ENCODE measurements at places on chromosomes 11 and 22. TPM values are rescaled to one million over a fixed set of nuclear protein-coding genes. Genes with fewer than 3 reads are reported as not detected.

DNA sequence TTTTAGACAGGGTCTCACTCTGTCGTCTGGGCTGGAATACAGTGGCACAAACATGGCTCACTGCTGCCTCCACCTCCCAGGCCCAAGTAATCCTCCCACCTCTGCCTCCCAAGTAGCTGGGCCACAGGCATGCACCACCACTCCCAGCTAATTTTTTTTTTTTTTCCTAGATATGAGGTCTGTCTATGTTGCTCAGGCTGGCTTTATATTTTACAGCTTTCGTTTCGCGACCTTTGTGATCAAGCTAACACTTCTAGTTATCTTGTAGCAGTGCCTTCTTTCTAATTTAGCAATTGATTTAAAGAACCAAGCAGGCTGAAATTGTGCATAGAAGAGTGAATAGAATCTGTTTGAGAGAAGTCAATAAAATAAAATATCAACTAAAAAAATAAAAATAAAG lies 11.3 kb downstream of the CKAP5 start:
- no peak for DNase-seq

GRCh38 chr11:43467958-43468357 lies 109.2 kb downstream of the TTC17 start:
- DNase-seq: no peak

PRG3 gene
- not detected for total RNA-seq

- DNase-seq: no peak
Observed at GRCh38 chr11:119012629-119013170, 5.4 kb downstream of the RPS25 start.

- no peak for DNase-seq
Observed at GRCh38 chr22:29475550-29475949, 4.5 kb upstream of the NEFH start.

FBXO3 gene
- 25.0 TPM for total RNA-seq

- no peak for DNase-seq
Observed at GRCh38 chr11:86463955-86464354, 89.3 kb downstream of the CCDC81 start.

- DNase-seq: no peak
Observed at GRCh38 chr22:19525666-19526065, 1.5 kb upstream of the CLDN5 start.

PDGFB gene
- 79.6 TPM for total RNA-seq

GRCh38 chr11:1852271-1852876 lies 510 bp upstream of the LSP1 start:
- DNase-seq: no peak

- DNase-seq: no peak
Observed at GRCh38 chr22:17443405-17444203, 74.3 kb downstream of the CECR2 start.

OR52I2 gene
- total RNA-seq: not detected

GRCh38 chr22:25869771-25870170 lies 127.8 kb downstream of the MYO18B start:
- DNase-seq: no peak

- DNase-seq: no peak
Observed at GRCh38 chr22:18090286-18090685, 12.5 kb downstream of the PEX26 start.

DNA sequence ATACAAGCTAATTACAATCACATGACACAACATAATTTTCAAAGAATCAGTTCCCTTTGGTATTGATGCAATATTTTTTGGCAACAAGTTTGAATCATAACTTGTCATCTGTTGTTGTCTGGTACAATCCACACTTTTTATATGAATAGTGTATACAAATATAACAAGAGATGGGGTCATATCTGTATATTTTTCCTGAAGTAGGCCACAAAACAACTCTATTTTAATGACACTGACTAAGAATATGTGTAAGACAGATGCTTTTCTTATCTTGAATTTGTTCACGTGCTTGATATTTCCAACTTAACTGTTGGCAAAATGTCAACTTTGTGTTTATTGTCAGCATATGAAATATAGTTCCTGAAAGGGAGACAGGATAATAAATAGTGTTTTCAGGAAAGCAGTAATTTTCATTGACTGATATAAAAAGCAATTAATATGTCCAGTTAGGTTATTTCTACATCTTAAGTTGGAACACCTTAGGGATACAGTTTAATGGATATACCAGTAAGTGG lies 27.9 kb downstream of the NOX4 start:
- no peak for DNase-seq

DNA sequence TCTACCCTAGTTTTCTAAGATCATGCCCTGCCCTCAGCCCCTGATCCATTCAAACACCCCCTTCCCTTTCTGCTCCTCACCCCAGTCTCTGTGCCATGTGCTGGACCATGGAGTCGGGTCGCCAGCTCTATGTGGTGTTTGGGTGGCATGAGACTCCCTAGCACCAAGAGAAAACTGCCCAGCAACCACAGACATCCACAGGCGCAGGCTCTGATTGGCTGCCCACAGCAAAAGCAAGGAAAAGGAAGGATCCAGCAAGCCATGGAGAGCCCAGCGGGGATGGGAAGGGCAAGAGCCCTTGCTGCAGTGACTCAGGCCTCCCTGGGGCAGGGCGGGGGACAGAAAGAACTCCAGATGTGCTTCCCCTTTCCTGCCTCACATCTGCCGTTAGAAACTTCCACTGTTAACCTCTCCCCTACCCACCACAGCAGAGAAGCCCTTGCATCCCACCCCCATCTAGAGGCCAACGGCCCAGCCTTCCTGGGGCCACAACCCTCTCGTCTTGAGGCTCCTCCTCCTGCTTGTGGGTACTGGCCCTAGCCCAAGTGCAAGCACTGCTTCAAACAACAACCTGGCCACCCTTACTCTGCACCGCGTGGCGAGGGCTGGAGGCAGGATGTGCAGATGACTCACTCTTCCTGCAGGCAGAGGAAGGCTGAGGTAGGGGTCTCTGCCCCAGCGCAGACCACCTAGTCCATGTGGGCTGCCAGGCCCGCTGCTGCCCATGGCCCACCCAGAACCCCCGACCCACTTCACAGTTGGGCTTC lies 9.7 kb upstream of the AHNAK start:
- DNase-seq: peak; percentile 84

GRCh38 chr22:39721206-39722031 lies 150.9 kb downstream of the CACNA1I start:
- no peak for DNase-seq

GRCh38 chr11:72971192-72971967 lies 157.2 kb downstream of the ATG16L2 start:
- DNase-seq: no peak

- no peak for DNase-seq
Observed at GRCh38 chr11:65058419-65059054, at the start of gene NAALADL1. Gene NAALADL1 (minus strand): TSS chr11:65058553. CDS start chr11:65058521, 32 bp downstream.

RCOR2 gene
- total RNA-seq: 4.8 TPM

- DNase-seq: no peak
Observed at GRCh38 chr22:19821523-19822300, 33.0 kb downstream of the GNB1L start.

GRCh38 chr11:82752801-82753200 lies 19.1 kb upstream of the FAM181B start:
- DNase-seq: no peak

DNA sequence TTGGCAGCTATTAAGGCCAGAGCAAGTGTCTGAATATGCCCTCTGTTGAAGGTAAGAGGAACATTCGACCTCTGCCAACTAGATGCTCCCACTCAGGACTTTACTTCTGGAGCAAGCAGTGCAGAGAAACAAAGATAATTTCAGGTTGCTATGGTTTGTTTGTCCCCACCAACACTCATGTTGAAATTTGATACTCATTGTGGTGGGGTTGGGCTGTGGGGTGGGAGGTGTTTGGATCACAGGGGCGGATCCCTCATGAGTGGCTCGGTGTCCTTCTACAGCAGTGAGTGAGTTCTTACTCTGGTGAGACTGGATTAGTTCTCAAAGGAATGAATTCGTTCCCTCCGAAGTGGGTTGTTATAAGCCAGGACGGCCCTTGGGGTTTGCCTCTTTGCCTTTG lies 12.0 kb downstream of the OR8A1 start:
- no peak for DNase-seq

DNA sequence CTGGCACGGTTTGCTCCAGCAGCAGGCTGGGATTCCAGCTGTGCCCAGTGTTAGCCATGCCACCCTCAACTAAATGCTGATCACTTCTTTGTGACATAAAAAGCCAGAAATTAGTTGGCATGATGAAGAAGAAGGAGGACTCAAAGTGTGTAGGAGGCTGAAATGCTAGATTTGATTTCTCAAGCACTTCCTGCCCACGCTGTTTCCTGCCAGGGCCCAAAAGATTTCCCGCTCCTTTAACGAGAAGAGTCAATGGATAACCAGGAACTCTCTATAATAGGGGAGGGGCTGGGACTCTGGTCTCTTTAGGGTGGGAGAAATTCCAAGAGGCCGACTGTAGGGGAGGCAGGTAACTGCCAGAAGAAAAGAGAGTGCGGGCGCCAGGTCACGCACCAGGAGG lies 26.4 kb downstream of the APOL3 start:
- DNase-seq: no peak

- DNase-seq: no peak
Observed at GRCh38 chr22:20064140-20064480, 15.9 kb upstream of the DGCR8 start.

CHEK2 gene
- total RNA-seq: 19.9 TPM

DNA sequence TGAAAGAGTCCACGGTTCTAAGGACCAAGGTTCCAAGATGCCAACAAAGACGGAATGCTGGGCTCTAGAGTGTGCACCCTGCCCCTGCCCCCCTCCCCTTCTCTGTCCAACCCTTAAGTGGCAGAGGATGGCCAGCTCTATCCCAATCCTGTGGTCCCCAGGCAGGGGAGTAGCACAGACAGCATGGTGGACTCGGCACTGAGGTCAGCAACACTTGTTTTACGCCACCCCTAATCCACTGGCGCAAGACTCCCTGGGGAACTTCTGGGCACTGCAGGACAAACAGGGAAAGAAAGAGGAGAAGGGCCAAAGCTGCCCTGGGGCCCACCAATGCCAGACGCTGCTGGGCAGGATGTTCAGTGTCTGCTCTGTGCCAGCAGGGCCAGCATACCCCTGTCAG lies 18.9 kb downstream of the GDPD5 start:
- DNase-seq: no peak

PAMR1 gene
- total RNA-seq: 0.22 TPM

DNA sequence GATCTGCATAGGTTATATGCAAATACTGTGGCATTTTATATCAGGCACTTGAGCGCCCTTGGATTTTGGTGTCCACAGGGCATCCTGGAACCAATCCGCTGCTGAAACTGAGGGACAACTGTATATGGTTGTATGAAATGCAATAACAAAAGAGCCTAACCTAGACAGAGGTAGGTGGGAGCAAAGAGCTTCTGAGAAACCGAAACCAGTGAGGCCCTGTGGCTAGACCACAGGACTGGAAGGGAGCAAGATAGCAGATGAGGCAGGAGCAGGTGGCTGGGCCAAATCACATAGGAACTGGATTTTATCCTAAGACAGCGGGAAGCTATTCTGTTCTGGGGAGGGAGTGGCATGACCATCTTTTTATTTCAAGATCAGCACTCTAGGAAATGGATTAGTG lies 30.1 kb downstream of the RCN1 start:
- no peak for DNase-seq

DNA sequence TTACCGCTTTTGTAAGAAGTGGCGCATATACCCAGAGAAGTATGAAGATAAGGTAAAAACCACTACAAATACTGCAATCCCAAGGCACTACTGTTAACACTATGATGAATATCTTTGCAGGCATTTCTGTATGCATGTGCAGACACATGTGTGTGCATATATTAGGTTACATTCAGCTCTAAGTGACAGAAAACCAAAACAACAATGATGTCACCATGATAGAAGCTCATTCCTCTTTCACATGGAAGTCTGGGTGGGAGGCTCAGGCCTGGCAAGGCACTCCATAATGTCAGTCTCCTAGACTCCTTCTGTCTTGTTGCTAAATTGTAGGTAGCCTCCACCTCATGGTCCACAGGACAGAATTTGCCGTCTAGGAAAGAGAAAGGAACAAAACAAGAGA lies 63.0 kb upstream of the SLC6A5 start:
- no peak for DNase-seq

CHST1 gene
- 0.65 TPM for total RNA-seq

- peak; percentile 3 for DNase-seq
Observed at GRCh38 chr11:131999084-131999483, 628.7 kb downstream of the NTM start.

DNA sequence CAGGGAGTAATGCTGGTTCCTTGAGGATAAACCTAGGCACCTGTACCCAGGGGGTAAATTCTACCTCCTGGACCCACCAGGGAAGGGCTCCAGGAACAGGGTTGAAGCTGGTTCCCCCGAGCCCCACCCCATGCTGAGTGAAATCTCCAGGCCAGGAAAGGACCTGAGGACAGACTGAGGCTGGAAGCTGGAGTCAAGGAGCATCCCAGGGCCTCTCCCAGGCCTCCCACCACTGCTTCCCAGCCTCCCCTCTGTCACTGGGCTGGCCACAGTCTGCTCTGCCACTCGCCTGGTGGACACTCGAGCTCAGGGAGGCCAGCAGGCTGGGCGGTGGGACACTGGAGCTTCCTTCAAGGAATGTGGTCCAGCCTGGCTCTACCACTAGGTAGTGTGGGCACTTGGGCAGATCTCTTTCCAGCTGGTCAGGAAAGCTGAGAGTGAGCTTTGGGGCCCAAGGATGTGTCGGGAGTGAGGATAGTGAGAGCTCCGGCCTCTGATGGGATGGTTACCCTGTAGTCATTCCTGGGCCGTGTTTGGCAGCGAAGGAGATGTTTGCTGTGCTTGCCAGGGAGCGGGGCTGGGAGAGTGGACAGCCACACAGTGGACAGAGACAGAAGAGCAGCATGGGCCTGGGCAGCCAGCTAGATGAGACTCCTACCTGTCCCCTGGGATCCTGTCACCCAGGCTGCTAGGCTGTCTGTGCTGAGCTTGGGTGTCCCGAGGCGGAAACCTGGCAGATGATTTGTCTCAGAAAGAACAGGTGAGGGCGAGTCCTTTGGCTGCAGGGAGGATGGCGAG lies 3.4 kb downstream of the OVOL1 start:
- no peak for DNase-seq

DNA sequence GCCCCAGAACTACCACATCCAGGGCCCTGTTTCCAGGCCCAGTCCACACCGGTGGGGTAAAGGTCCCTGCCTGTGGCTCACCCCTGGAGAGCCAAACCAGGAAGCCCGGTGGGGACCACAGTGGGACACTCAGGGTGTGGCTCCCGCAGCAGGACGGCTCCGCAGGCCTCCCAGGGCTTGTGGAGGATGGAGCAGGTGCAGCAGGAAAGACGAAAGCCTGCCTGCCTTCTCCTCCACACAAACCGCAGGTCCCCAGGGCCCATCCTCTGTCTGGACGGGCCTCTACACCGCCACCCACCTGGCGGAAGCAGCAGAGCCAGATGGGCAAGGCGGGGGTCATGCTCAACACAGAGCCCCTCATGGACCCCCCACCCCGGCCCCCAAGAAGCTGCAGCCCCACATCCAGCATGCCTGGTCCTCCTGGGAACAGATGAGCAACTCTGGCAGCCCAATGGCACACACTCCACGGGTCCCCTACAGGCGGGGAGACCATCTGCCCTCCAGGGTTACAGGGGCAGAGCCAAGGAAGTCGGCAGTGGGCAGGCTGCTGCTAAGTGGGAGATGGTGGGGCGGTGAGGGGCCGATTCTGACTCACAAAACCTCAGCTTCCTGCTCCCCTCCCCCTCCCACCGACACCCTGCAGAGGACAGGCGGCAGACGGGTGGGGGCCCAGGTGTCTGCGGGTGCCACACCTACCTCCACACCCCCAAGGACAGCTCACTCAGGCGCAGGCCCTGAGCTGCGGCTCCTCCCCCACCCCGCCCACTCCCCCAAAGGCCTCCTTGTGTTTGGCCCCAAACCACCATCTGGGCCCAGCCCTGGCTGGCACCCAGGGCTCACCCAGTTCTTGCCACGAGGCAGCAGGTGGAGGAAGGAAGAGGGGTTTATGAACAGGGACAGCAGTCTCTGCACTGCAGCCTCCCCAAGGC lies 5.2 kb downstream of the SBF1 start:
- no peak for DNase-seq

GRK2 gene
- 46.8 TPM for total RNA-seq

Data from epithelial cell of proximal tubule (primary cell).